Thoracic aorta (tissue), 2 donors: ENCODE measurements at places on chromosomes 3 and 15. TPM values are rescaled to one million over a fixed set of nuclear protein-coding genes. Genes with fewer than 3 reads are reported as not detected.

- no peak for DNase-seq
These were observed 106.8 kb downstream of the IGF1R start for GRCh38 chr15:98755138-98755537.

DNA sequence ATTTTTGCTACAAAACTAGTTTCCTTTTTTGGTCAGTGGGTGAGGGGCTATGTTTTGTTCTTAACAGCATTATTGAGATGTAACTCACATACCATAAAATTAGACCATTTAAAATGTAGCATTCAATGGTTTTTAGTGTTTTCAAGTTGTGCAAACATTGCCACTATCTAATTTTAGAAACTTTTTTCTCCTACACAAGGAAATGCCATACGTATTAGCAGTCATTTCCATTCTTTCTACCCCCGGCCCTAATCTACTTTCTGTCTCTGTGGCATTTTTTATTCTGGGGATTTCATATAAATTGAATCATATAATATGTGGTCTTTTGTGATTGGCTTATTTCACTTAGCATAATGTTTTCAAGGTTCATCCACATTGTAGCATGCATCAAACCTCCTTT is 55.0 kb upstream of the TIPARP start:
- no peak for DNase-seq

GRCh38 chr15:91752081-91752785 is 101.3 kb upstream of the SLCO3A1 start:
- no peak for DNase-seq

DNA sequence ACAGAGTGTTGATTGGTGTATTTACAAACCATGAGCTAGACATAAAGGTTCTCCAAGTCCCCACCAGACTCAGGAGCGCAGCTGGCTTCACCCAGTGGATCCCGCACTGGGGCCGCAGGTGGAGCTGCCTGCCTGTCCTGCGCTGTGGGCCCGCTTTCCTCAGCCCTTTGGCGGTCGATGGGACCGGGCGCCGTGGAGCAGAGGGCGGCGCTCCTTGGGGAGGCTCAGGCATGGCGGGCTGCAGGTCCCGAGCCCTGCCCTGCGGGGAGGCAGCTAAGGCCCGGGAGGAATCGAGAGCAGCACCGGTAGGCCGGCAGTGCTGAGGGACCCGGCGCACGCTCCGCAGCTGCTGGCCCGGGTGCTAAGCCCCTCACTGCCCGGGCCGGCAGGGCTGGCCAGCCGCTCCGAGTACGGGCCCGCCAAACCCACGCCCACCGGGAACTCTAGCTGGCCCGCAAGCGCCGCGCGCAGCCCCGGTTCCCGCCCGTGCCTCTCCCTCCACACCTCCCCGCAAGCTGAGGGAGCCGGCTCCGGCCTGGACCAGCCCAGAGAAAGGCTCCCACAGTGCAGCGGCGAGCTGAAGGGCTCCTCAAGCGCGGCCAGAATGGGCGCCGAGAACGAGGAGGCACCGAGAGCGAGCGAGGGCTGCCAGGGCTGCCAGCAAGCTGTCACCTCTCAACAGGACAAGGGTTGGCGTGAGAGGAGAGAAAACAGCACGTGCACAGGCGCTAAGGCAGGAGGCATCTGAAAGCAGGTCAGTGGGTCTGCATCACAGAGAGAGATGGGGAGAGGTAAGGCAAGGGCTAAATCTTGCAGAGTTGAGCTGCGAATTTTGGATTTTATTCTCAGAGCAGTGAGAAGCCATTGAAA is 5.9 kb upstream of the EPB42 start:
- no peak for DNase-seq

DNA sequence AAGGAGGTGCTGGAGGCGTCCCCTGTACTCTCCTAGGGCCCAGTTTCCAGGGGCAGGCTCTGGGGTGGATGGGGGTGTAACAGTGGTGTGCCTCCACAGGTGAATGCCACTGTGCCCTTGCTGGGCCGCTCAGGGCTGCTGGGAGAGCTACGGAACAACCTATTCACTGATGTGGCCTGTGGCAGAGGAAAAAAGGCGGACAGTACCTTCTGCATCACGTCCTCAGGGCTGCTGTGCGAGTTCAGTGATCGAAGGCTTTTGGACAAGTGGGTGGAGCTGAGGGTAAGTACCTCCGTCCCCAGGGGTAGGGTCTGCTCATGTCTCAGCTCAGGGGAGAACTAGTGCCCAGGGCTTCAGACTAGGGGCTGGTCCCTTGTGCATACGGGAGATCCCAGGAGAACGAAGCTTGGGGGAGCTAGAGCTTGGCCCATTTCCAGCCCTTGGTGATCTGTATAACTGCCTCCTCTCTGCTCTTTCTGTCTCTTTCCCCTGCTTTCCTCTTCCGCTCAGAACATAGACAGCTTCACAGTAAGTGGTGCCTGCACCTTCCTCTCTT is 15.0 kb upstream of the JMJD7 start:
- no peak for DNase-seq

- DNase-seq = no peak
These were observed 17.9 kb downstream of the KBTBD13 start for GRCh38 chr15:65094294-65094995.

- DNase-seq = no peak
These were observed 43.8 kb downstream of the RBM15B start for GRCh38 chr3:51434746-51435327.

GRCh38 chr15:77557144-77557543 is 75.6 kb downstream of the LINGO1 start:
- no peak for DNase-seq

DNA sequence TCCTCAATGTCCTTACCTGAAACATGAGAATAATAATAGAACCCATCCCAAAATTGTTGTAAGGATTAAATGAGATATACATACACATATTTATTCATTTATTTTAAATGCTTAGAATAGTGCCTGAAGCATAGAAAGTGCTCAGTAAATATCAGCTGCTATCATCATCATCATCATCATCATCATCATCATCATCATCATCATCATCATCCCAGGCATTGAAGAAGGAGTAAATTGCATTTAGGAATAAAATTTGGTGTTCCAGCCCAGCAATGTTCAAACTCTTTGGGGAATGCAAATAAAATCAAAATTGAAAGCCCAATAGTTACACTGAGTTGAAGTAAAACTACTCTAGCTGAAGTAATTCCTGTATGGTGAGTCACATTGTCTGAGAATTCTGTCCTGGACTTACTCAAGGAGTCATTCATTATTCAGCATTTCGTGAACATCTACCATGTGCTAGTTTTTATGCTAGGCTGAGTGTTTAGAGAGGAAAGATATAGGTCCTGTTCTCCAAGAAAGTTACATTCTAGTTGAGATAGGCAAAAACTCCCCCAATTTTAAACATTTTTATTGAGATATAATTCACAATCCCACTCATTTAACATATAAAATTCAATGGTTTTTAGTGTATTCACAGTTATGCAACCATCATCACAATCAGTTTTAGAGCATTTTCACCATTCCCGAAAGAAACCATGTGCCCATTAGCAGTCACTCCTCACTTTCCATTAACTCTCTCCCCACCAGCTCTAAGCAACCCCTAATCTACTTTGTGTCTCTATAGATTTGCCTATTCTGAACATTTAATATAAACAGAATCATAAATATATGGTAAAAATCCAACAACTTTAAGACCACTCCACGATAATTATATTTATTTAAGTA is 107.2 kb downstream of the FRMD5 start:
- DNase-seq = no peak

DNA sequence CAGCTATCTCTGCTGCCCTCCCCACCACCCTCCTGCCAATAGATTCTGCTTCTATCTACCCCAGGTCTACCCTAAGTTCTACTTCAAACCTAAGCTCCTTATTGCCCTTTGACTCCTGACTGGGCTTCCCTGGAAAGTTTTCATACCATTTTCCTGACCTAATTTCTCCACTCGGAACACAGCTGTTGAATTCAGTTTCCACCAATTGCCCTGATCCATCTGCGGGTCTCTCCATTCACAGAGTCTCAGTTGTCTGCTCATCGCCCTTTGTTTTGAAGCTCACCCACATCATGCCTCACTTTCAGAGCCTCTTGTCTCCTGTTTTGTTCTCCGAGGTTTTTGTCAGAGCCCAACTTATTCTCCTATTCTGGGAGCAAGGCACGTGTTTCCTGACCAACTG is 56.8 kb upstream of the ABI3BP start:
- no peak for DNase-seq

GRCh38 chr3:190166948-190167347 is 46.3 kb upstream of the P3H2 start:
- no peak for DNase-seq

DNA sequence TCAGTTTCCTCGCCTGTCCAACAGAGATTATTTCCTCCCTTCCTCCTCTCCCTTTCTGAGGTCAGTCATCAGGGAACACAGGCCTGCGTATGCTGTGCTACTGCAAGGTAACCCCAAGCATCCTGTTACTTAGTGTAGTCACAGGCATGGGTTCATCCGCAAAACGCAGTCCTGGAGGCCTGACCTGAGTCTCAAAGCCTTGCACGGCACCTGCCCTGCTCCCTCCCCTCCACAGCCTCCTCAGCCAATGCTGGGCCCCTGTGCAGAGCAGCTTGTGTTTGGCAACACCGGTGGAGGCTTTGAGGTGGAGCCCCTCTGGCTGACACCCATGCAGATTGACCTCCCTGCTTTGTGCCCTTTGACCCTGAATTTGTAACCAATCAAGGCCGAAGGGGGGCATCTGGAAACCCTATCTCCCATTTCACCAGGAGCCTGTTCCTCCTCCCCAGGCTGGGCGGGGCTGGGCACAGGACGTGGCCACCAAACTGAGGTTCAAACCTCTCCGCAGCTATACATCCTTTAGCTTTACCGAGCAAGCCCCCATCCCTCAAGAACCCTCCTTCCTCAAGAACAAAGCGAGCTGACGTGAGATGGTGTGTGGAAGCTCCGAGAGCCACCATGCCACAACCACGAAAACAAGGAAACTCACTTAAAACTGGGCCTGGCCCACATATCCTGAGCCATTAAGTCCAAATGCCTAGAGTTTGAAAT is 21.5 kb downstream of the TKT start:
- DNase-seq = no peak

DNA sequence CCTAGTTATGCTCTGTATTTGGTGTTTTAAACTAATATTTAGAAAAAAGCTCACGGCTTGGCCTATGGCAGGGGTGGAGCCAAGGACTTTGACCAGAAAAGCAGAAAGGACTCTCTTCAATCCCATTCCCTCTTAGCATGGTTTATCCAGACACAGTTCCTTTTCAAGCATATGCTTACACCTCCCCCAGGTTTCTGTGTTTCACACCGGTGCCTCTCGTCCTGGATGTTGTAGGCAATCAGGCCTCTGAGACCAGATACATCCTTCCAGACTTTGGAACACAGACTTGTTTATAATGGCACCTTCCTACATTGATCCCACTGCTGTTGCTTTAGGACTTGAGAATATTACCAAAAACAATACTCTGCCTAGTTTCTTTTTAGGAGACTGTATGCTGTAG is 440.5 kb upstream of the ARPP21 start:
- DNase-seq = no peak

DNA sequence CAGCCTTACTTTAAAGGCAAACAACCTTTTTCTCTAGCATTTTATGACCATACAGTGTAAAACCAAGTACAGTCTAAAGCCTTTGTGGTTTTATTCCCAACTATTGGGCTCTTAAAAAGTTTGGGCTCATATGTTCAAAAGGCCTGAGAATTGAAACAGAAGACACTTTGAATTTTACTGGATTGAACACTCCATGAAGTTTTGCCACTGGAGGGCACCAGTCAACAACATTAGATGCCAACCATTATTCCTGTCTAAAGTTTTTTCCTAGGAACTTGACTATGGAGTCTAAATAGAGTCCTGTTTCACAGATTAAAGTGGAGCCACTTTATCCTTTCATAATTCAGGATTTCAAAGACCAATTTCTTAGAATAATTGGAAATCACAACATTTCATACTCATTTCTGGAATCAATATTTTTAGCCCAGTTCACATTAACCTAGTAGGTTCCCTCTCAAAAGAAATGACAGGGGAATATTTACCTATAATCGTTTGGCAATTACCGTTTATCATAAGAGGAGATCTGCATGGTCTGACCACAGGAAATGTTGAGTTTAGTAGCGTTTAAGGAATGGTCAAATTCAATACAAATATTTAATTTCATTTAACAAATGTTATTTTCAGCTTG is 244.1 kb upstream of the PDZRN3 start:
- DNase-seq = no peak

- no peak for DNase-seq
These were observed 408.6 kb downstream of the GBE1 start for GRCh38 chr3:81352867-81353266.

GRCh38 chr15:80411788-80412288 is 7.7 kb downstream of the ARNT2 start:
- DNase-seq = no peak

DNA sequence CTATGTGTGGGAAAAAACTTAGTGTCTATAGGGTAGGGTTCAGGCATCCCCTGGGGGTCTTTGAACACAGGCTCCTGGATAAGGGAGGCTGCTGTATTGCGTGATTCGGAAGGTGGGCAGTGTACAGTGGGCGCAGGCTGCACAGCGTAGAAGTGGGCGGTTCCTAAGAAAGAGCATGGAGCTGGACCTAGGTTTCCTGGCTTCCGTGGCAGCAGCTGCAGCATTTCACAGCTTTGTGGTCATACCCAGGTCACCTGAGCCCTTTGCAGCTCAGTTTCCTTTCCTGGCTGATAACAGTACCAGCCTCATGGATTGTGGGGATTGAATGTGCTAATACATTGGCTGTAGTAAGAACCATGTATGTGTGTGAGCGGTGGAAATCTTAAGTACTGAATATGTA is 22.2 kb downstream of the CFAP100 start:
- no peak for DNase-seq

DNA sequence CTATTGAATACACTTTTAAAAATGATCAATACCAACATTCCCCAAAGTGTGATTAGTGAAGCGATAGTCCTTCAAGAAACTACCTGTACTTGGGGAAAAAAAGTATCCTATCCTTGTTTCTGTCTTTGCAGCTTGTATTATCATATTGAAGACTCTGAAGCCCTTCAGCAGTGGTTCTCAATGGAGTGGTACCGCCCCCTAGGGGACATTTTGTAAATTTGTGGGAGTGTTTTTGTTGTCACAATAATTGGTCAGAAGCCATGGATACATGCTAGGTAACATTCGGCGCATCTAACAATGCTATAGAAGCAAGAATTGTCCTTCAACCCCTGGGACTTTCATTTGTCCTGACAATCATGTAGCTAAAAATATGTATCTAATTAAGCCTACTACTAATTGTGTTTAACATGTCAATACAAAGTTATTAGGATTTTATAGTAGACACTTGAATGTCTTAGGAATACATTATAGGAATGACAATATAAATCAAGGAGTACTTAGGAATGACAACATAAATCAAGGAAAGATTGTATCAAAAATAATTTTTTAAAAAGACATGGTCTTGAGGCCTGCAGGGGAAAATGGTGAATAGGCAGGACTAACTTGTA is 53.7 kb downstream of the NMD3 start:
- no peak for DNase-seq

GRCh38 chr3:14773691-14774128 is 45.1 kb upstream of the FGD5 start:
- DNase-seq = no peak

- DNase-seq = no peak
These were observed 303.8 kb downstream of the CLSTN2 start for GRCh38 chr3:140238646-140239314.

The CPNE9 gene
- total RNA-seq = not detected

The LIPH gene
- total RNA-seq = 2.0 TPM

The BNC1 gene
- 0.49 TPM for total RNA-seq

The CLDN11 gene
- 2.5 TPM for total RNA-seq

The SUCNR1 gene
- total RNA-seq = 10.7 TPM

The CLSTN2 gene
- 7.6 TPM for total RNA-seq

The CLDN18 gene
- total RNA-seq = 7.3 TPM

The ADAMTS9 gene
- 420 TPM for total RNA-seq

The ALS2CL gene
- total RNA-seq = 41.7 TPM
